ENCODE measurements at places on chromosomes 2 and 18.

GRCh38 chr2:161204846-161205245 lies 44.6 kb downstream of the TANK start:
- DNase-seq = no peak

DNA sequence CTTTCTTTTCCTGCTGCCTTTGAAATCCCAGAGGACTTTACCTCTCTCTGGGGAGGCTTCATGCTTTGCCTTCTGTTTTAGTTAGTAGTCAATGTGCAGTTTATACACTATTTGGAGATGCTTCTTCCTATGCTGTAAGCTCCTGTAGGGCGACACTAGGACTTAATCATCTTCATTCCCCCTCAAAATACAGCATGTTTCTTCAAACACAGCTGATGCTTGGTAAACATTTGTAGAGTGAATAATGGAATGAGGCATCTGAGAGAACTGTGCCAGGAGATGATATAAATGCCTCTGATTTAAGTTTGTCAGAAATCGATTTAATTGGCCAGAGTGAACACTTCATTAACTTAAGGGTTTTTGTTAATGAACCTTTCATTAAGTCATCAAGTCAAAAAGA lies 43.4 kb downstream of the LHCGR start:
- no peak for DNase-seq

- DNase-seq = peak; percentile 41
These were observed 77.1 kb downstream of the HS1BP3 start for GRCh38 chr2:20573620-20574422.

GRCh38 chr2:158743466-158743865 lies 51.7 kb upstream of the DAPL1 start:
- no peak for DNase-seq

GRCh38 chr2:186379052-186379451 lies 107.0 kb upstream of the ZC3H15 start:
- DNase-seq = no peak

- DNase-seq = no peak
These were observed 36.6 kb downstream of the SCTR start for GRCh38 chr2:119487434-119488244.

DNA sequence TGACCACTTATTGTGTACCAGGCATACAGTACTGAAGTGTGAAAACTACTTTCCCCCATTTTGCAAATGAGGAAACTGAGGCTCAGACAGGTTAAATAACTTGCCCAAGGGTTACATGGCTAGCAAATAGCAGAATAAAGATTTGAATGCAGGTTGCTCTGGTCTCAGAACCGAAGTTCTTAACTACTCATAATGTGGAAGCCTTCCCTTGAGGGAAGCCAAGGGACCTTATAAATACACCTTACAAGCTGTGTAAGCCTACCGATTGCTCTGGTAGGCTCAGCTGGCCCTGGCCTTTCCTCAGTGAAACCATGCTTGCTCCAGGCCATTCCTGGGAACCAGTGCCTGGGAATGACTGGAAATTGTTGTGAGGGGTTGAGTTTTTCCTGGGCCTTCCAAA lies 114.6 kb upstream of the CDCA7 start:
- no peak for DNase-seq

- DNase-seq = no peak
These were observed 25.2 kb downstream of the HRH4 start for GRCh38 chr18:24485681-24486080.

- no peak for DNase-seq
These were observed 34.8 kb downstream of the LIPG start for GRCh38 chr18:49596687-49597086.

- no peak for DNase-seq
These were observed 214.8 kb upstream of the HNRNPA3 start for GRCh38 chr2:176997792-176998169.

- peak; percentile 58 for DNase-seq
These were observed 17.4 kb upstream of the HAAO start for GRCh38 chr2:42809819-42810120.

- DNase-seq = no peak
These were observed 8.1 kb downstream of the STK17B start for GRCh38 chr2:196163285-196163684.

- no peak for DNase-seq
These were observed 1.2 kb downstream of the RAPH1 start for GRCh38 chr2:203533676-203534591.

- DNase-seq = no peak
These were observed 5.3 kb upstream of the CNNM3 start for GRCh38 chr2:96810783-96811192.

DNA sequence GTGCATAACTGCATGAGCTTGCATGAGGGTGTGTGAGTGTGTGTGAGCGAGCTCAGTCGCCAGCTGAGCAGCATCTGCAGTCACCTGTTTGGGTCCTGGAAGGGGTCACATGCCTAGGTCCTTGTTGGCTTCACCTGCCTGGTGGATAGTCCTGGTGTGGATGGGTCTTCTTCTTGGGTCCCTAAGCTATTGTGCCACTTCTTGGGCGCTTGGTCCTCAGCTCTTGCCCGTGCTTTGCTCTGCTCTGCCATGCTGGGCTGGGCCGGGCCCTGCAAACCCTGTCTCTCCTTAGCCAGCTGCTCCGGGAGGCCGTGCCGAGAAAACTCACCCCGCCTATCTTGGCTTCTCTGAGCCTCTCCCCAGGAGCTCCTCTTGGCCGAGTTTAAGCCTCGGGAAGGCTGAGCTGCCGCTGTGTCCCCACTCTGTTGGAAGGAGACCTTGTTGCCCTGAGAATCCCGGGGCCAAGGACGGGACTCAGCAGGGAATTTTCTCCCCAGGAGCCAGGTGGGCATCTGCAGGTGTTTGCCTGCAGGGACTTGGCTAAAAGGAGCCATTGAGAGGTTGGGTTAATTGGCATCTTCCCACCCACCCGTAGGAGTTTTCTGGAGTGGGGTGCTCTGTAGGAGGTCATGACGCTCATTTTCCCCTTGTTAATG lies 300.8 kb downstream of the NDUFA10 start:
- no peak for DNase-seq

DNA sequence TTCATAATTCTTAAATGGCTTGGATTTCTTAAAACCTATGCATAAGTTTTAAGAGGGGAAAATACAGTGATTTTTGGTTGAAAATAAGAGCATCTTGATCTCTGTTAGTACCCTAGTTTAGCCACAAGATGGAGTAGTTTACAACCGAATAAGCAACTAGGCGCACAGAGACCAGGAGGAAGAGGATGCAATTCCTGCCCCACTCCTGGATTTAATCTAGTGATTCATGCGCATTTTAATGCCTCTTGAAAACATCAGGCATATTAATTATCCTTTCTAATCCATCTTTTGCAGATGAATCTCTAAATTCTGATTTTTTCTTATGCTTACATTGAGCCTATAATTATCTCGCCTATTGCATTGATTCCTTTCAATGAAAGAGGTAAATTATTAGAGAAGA lies 76.7 kb downstream of the MRPS9 start:
- no peak for DNase-seq

GRCh38 chr2:60515721-60516226 lies 37.7 kb downstream of the BCL11A start:
- no peak for DNase-seq

- DNase-seq = no peak
These were observed 1003.7 kb upstream of the GYPC start for GRCh38 chr2:125652280-125652679.

- DNase-seq = no peak
These were observed 735.6 kb downstream of the TSN start for GRCh38 chr2:122491011-122491410.

DNA sequence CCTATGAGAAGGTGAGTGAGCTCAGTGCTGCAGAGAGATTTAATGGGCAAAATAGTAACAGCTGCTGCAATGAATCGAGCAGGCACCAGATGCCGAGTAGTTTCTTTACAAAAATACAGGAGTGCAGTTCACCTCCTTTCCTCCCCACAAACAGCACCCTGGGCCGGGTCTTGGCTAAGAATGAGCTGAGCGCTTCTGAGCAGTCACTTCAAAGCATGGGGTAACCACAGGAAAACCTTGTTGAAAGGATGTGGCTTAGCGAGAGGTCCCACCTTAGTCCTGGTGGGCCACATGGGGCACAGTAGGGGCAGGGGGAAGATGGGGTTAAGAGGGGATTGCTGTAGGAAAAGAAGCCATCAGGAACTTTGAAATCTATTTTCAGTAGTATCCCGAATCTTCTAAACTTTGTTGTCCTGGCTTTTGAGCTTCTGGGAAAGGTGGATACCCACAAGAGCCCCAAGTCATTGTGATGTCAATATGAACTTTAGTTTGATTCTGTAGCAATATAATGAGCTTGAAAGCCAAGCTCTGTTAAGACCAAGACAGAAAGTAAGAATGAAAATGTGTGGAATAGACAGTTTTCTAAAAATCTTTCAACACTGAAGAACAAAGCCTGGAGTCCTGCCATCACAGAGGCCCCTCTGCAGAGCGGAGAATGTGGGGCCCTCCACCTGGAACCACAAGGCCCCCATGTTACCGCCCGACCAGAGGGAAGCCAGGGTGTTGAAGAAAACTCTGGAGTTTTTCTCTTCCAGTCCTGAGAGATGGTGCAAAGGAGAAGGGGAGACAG lies 101.0 kb upstream of the ZNF236 start:
- DNase-seq = no peak

- no peak for DNase-seq
These were observed 355.1 kb upstream of the ZC3H15 start for GRCh38 chr2:186130748-186131641.

DNA sequence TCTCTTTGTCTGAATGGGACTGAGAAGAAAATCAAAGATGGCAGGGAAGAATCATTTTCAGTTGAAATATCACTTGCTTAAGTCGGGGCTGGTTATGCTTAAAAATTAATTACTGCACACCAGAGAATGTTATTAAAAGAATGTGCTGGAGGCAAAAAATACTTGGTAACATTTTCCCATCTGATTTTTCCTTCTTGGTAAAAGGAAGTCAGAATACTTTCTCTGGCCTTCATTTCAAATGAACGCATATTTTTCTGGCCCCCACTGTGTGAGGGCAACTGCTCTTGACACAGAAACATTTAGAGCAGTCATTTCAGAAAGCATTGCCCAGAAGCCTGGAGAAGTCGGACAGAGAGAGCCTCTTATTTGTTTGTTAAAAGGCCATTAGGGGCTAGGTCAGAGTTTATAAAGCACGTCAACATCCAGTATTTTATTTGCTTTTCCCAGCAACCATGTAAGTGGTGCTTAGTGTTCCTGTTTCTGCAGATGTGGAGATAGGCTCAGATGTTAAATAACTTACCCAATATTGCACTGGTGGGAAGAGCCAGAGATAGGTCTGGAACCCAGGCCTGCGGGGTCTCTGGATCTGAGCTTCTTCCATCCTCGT lies 32.9 kb upstream of the LYPD6B start:
- DNase-seq = no peak

DNA sequence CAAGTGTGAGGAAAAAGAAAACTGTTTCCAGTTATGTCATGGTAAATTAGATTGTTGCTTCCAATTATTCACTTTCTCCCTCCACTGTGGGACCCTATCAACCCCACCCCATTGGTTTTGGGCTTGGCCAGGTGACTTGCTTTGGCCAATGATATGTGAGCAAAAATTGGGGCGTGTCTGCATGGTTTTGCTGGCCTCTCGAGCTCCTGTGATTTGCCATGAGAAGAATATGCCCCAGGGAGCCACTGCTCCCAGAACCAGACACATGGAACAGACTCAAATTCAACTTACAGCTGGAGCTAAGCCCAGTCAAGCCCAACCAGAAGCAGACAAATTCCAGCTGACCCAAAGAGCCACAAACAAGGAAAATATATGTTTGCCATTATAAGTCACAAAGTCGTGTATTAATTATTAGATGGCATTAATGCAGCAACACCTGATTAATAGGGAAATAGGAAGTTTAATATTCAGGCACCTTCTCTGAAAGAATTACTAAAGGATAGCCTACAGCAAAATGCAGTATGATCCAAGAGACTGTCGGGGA lies 248.9 kb downstream of the ANAPC1 start:
- no peak for DNase-seq

- DNase-seq = no peak
These were observed 1.3 kb downstream of the GBX2 start for GRCh38 chr2:236166796-236167296.

DNA sequence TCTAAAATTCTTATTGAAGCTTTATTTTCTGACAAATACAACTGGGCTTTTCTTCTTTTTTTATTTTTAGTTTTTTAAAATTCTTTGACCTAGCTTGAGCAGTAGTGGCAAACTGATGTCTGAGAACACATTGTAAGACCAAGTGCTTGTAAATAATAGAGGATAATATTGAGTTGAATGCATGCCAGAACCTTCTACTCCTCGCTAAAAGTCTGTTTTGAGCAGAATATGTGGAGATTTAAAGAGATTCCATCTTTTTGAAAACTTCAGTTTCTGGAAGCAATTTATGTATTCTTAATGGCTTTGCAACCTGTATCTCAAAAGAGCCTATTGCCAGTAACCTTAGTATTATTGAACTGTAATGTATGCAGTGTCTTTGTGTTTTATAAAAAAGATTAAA lies 148.3 kb downstream of the KCNJ3 start:
- DNase-seq = peak; percentile 28

GRCh38 chr18:32934201-32934600 lies 161.4 kb upstream of the KLHL14 start:
- no peak for DNase-seq

GRCh38 chr18:77622009-77622692 lies 372.5 kb downstream of the GALR1 start:
- no peak for DNase-seq

DNA sequence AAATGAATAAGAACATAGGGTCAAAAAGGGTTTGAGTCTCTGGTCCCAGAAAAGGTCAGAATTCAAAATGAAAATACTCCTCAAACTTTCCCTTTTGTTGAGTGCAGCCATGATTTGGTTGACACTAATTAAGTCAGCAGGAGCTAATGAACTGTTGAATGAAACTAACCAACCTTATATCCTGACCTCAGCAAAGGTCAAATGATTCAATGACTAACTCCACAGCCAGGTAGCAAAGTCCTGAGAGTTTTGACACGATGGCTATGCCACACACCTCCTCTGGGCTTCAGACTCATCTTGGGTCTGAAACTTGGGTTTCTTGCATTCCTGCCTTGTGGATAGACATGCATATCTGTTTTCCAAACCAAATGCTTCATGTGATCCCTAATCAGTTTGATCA lies 172.3 kb downstream of the INO80D start:
- no peak for DNase-seq

DNA sequence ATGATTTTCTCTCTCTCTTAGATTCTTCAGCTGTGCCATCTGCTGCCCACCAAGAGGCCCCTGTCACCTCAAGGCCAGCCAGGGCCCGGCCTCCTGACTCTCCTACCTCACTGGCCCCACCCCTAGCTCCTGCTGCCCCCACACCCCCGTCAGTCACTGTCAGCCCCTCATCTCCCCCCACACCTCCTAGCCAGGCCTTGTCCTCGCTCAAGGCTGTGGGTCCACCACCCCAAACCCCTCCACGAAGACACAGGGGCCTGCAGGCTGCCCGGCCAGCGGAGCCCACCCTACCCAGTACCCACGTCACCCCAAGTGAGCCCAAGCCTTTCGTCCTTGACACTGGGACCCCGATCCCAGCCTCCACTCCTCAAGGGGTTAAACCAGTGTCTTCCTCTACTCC lies 9.4 kb upstream of the GMPPA start:
- no peak for DNase-seq

GRCh38 chr2:234601213-234601612 lies 104.3 kb upstream of the ARL4C start:
- no peak for DNase-seq

All from cerebellar nuclear complex (tissue), 1 donor.